T-helper 1 cell (primary cell): ENCODE measurements at places on chromosomes 4 and X.

DNA sequence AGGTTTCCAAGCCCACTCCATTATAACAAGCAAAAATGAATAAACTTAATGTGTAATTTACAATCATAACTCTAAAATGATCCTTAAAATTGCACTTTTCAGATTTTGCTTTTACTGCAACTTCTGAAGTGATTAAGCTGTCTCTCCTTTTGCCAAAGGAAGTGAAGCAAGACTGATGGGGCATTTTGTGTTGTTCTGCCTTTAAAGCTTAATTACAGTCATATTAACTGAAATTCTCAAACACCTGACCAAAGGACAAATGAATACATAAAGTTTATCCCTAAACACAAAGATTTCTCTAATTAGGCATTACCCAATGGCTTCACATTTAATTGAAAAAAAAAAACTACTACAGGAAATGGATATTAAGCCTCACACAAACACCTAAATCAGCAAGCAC, 101.8 kb downstream of the ATP11C start:
- no peak for DNase-seq

DNA sequence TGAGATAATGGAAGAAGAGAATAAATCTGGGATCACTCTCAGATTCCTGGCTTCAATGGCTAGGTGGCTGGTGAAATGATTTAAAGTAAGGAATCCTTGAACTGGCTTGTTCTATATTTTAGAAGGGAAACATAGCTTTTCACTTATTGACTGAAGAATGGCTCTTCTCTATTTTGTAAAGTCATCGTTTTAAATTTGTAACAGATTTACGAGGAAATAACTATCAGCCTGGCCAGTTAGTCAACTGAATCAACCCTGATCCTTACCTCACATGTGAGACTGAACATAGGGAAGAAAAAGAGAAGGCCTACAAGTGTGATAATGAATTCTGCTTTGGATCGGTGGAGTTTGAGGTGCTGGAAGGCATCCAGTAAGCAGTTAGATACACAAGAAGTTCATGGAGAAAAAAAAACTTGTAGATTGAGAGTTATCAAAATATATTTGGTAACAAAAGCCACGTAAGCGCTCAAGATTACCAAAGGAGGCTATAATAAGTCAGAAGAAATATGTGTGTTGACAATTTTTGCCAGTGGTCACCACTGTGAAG, 12.0 kb downstream of the AREG start:
- DNase-seq = no peak

- no peak for DNase-seq
Measured at GRCh38 chr4:177214935-177215334, 94.7 kb upstream of the NEIL3 start.

GRCh38 chr4:17068392-17068791, 169.9 kb upstream of the LDB2 start:
- DNase-seq = no peak

- no peak for DNase-seq
Measured at GRCh38 chr4:2767046-2767704, 11.0 kb upstream of the TNIP2 start.

DNA sequence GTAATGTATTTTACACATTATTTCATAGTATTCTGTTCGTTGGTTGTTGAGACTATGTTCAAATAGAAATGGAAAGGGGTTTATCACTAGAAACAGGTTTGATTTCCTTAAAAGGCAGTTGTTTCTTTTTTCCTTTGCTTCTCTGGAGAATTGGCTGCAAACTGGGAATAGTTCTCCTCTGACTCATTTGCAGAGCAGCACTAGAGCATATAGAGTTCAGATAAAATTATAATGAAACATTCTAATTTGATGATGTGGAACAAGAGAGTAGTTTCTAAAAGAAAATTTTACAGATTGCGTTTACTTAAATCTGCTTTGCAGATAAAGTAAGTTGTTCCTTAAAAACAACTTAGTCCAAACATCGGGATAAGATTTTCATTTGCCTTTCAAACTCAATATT, 29.7 kb downstream of the SYNPO2 start:
- DNase-seq = no peak

- peak; percentile 3 for DNase-seq
Measured at GRCh38 chrX:150813922-150814321, 84.5 kb downstream of the CD99L2 start.

DNA sequence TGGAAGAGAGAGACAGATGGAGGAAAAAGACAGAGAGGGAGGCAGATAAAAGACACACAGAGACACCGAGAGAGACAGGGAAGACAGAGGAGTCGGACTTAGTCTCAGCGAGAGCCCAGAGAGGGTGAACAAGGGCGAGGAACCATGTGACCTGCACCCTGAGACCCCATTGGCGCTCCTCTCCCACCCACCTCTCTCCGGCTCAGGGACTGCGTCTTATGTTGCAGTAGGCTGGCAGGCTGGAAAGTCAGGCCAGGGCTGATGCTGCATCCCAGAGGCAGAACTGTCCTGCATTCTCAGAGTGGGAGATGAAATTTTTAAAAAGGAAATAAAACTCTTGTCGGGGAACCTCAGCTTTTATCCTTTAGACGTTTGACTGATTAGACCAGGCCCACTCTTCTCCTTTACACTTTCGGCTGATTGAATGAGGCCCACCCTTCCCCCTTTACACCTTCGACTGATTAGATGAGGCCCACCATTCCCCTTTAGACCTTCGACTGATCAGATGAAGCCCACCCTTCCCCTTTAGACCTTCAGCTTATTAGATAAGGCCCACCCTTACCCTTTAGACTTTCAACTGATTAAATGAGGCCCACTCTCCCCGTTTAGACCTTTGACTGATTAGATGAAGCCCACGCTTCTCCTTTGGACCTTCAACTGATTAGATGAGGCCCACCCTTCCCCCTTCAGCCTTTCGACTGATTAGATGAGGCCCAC, 29.5 kb upstream of the IL3RA start:
- no peak for DNase-seq

GRCh38 chrX:85244450-85245211, 840 bp downstream of the ZNF711 start:
- no peak for DNase-seq
